ENCODE measurements at places on chromosomes 2 and 18. TPM values are rescaled to one million over a fixed set of nuclear protein-coding genes. Genes with fewer than 3 reads are reported as not detected.
A peak's percentile ranks its signal among the peaks of the same experiment; 100 is the strongest.

DNA sequence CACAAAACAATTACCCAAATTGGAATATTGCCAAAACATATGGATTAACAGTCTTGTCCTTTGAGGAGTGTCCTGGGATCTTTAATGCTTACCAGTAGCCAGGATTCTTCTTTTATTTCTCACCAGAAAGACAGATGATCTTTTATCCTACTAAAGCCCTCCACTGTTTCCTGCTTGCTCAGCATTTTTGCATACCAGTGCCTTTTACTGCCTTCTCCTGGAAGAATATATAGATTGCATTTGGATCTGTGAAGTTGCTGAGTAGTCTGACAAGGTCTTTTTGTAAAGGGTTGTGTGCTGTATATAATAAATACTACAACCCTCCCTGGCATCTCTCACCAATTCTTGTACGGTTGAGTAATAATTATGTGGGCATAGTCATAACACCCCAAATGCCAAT is 652.2 kb downstream of the LRRTM4 start:
- no peak for DNase-seq

ECEL1 gene
- total RNA-seq, result 0.27 TPM

- no peak for DNase-seq
Observed at GRCh38 chr2:200616656-200617055, 30.8 kb downstream of the AOX1 start.

CYP26B1 gene
- total RNA-seq, result 10.0 TPM

- DNase-seq, result no peak
Observed at GRCh38 chr2:192877159-192877558, 682.4 kb upstream of the TMEFF2 start.

GRCh38 chr2:43467891-43468290 is 127.9 kb downstream of the THADA start:
- no peak for DNase-seq

DNA sequence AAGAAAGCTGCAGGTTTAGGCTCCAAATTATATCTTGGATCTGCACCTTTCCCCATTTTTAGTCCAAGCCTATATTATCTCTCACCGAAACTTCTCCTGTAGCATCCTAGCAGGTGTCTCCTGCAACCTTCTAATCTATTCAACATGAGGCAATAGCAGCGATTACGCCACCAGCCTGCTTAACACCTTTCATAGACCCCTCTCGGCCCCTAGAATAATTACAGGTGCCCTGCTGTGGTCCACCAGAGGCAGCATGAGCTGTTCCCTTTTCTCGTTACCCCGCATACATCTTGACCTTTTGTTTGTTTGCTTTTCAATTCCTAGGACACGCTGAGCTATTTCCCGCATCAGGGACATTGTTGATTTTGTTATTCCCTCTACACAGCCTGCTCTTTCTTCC is 361.9 kb downstream of the CYRIA start:
- DNase-seq, result no peak

DNA sequence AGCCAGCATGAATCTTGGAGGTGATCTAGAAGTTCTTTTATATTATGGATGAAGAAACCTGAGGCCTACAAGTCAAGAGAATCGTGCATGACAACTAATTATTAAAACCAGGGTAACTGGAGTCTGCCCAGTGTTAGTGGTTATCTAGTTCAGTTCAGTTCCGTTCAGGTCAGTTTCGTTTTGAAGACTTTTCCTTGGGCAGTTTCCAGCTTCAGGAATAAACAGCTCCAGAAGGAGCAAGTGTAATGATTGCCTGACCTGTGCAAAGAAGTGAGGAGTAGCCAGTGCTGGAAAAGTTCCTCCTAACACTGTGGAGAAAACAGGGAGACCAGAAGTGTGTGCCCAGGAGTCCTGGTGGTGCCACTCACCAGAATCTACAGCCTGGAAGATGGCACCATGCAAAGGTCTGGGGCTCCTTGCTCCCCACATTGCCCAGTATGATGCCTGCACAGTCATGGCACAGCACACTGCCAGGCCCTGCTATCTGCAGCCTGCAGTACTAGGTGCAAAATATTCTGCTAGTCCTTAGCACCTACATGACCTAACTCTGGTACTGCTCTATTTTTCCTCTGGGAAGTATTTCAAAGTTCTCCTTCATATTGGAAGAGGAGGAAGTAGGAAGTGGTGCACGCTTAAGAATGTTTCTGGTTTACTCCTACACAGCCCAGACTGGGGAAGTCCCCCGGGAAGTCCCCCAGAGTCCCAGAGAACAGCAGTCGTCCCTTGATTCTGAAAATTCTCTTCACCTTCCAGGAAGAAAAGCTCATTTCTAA is 65.8 kb downstream of the SUMO1 start:
- DNase-seq, result no peak

- DNase-seq, result no peak
Observed at GRCh38 chr2:113218283-113219091, 44.7 kb downstream of the PSD4 start.

BCL11A gene
- 118 TPM for total RNA-seq

GRCh38 chr18:35949090-35949489 is 23.4 kb upstream of the RMP24 start:
- no peak for DNase-seq

EGR4 gene
- total RNA-seq, result not detected

GRCh38 chr2:136131484-136131960 is 13.6 kb upstream of the CXCR4 start:
- DNase-seq, result no peak

DNA sequence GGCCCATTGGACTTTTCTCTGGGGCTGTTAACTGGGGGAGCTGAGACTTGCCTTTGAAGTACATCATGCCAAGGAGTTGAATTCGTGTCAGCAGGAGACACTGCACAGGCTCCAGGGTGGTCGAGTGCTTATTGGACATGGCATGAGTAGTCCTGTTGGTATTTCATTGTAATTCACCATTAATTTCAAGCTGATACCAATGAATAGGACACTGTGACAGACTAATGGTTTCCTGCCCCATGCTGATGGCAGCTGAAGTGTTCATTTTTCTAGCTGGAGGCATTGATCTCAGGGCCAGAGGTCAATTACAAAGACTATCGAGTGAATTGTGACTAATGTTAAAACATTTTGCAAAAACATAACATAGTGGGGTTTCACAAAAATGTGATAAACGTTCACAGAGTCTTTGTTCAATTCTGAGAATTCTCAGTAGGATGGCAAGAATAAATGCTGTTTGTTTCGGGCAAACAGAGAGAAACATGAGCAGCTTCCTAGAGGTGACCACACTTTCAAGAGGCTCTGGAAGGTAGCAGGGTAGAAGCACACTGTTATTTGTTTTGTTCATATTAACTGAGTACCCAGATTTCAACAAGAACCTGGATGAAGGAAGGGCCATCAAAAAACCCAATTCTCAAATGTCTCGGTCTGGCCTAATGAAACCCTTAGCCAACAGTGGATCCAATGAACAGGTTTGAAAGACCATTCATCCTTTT is 90.6 kb upstream of the ARL4C start:
- no peak for DNase-seq

DNA sequence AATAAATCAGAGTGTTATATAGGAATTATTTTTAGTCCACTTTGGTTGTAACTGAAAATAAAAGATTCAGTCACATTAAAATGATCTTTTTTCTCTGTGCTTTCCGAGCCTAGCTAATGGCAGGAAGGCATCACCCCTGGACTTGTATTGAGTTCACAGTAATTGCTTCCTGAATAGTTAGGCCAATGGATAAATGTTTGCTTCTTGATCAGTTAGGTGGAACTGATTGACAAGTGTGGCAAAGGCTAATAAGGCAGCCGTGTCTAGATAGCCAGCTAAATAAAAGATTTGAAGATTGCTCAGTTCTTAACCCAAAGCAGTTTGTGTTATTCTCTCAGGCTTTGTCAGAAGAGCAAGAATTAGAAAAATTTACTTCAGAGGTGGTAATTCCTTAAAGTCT is 20.8 kb downstream of the FAM171B start:
- no peak for DNase-seq

GRCh38 chr2:232523402-232523681 is 2.6 kb upstream of the CHRND start:
- DNase-seq, result no peak

DNA sequence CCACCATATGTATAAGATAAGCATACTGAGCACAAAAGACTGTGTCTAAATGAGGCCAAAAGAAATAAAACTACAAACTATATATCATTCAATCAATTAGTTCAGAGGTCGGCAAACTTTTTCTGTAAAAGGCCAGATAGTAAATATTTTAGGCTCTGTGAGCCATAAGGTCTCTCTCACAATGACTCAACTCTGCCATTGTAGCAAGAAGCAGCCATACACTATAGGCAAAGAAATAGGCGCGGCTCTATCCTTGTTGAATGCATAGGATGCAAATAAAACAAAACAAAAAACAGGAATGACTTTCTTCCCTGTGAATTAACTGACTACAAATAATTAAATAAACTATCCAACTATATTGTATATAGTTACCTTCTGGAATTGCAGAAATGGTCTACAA is 8.6 kb upstream of the CCDC88A start:
- DNase-seq, result no peak

- DNase-seq, result no peak
Observed at GRCh38 chr2:30373881-30374302, 73.2 kb upstream of the LCLAT1 start.

GRCh38 chr2:75936311-75936710 is 225.6 kb upstream of the GCFC2 start:
- DNase-seq, result no peak

DNA sequence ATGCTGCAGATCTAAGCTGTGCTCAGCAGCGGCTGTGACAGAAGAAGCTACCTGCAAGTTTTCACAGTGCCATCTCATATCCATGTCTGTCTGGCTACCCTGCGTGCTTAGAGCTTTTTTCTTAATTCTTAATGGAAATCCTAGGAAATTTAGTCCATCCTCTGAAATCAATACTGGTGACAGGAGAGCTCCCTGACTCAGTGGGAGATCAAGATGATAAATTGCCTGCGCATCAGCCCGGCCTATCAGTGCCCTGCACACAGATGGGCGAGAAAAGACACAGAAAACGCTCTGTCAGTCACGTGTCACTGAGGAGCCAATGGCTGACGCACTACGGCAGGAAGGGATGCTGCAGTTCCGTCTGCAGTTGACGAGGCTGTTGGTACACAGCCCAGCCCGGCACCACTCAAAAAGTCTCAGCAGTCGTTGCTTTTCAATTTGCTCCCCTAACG is 819.6 kb upstream of the FSHR start:
- DNase-seq, result peak; percentile 85

TDRD15 gene
- 0.39 TPM for total RNA-seq

- no peak for DNase-seq
Observed at GRCh38 chr2:151437630-151438029, 27.9 kb downstream of the RIF1 start.

GRCh38 chr2:16738361-16739225 is 73.0 kb upstream of the CYRIA start:
- no peak for DNase-seq

- no peak for DNase-seq
Observed at GRCh38 chr2:158969715-158970240, 1.3 kb downstream of the TANC1 start.

DNA sequence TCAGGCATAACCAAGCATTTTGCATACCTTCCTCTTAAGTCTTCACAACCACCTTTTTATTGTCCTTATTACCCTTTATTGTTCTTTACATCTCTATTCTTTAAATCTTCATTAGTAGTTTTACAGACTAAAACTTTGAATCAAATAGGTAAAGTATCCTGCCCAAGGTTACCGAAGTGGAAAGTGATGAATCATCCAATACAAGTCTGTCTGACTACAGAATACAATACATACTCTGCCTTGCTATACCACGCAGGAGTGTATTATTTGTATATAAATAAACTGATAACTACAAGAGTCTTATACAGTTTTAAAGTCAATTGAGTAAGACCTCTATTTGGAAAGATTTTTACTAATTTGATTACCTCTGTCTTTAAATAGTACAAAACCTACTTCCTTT is 196.0 kb downstream of the ZEB2 start:
- DNase-seq, result no peak

- no peak for DNase-seq
Observed at GRCh38 chr2:232085826-232086425, 124.4 kb downstream of the DIS3L2 start.

GRCh38 chr2:197839856-197840255 is 35.5 kb downstream of the PLCL1 start:
- no peak for DNase-seq

SCYGR4 gene
- total RNA-seq, result not detected

IL36G gene
- not detected for total RNA-seq

- DNase-seq, result no peak
Observed at GRCh38 chr18:24500217-24500616, 39.8 kb downstream of the HRH4 start.

GRCh38 chr18:49223837-49224529 is 236.5 kb downstream of the DYM start:
- DNase-seq, result no peak

UGP2 gene
- total RNA-seq, result 75.6 TPM

DNA sequence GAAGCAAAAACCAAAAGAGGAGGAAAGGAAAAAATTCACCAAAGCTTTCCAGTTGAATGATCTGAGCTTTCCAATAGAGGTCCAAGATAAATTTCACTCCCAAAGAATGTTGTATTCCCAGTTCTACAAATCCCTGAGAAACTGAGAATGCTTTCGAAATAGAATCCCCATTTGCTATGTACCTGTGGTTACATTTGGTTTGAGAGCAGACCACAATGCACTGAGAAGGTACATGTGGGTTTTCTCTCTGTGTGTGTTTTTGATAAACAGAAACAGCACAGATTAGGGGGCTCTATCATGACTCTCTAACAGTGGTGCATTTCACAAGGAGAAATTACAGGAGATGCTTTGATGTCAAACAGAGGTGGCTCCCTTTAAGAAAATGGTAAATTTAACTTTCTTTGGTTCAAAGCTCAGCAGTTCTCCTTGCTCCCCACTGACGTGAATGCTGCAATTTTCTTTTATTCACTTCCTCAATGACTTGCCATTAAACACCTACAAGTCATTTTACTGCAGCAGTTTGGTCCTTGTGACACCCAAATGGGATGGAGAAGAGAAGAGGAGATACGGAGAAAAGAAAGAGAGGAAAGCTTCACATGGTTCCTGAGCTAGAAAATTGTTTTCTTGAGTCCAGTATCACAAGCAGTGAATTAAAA is 108.7 kb downstream of the EPHA4 start:
- DNase-seq, result no peak

GRCh38 chr2:136376798-136377211 is 258.9 kb upstream of the CXCR4 start:
- DNase-seq, result peak; percentile 75

DNA sequence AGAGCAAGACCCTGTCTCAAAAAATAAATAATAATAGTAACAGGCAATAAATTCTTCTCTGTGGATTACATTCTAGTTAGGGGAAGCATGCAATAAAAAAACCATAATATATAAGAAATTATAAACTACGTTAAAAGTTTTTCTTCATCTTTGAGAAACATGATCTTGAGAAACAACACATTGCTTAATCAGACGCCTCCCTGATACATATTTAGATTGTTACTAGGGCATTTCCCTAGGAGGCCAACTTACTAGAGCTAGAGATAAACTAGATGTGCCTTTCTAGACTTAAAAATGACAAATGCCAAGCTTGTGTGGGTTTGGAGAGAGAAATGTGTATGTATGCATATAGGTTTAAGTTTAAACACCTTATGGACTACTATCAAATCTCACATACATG is 76.3 kb upstream of the GALNT5 start:
- DNase-seq, result no peak

DOCK10 gene
- total RNA-seq, result 185 TPM

- no peak for DNase-seq
Observed at GRCh38 chr2:12110074-12110473, 363.6 kb downstream of the LPIN1 start.

- no peak for DNase-seq
Observed at GRCh38 chr2:19758658-19759057, 143.1 kb downstream of the TTC32 start.

- DNase-seq, result no peak
Observed at GRCh38 chr2:121705958-121706357, 30.7 kb downstream of the NIFK start.
